ENCODE measurements at places on chromosomes 7 and 10. TPM values are rescaled to one million over a fixed set of nuclear protein-coding genes. Genes with fewer than 3 reads are reported as not detected.

Gene EVX1
- total RNA-seq = not detected

Gene CYP3A4
- total RNA-seq = not detected

Gene RNF148
- not detected for total RNA-seq

GRCh38 chr7:5692112-5692844 is 89.2 kb downstream of the RNF216 start:
- peak overlapping the region; percentile 1 for H3K4me3 ChIP-seq
- no peaks in the 10 kb centered on the region for H3K27me3 ChIP-seq
- peaks cover 88% of the 10 kb centered on the region for H3K4me1 ChIP-seq
- H3K36me3 ChIP-seq = peaks cover 14% of the 10 kb centered on the region
- DNase-seq = peak; percentile 75

- no peak overlapping the region for H3K4me3 ChIP-seq
- H3K27ac ChIP-seq = no peak overlapping the region
- no peaks in the 10 kb centered on the region for H3K27me3 ChIP-seq
- DNase-seq = no peak
Observed at GRCh38 chr7:16233517-16233916, 187.8 kb downstream of the CRPPA start.

DNA sequence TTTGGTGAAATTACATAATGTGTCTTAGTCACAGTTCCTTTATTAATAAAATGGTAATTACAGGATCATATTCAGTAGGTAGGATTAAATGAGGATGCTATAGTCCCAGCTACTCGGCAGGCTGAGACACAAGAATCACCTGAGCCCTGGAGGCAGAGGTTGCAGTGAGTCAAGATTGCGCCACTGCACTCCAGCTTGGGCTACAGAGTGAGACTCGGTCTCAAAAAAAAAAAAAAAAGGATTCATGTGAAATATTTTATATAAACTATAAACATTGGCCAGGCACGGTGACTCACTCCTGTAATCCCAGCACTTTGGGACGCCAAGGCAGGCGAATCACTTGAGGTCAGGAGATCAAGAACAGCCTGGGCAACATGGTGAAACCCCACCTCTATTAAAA is 197.9 kb downstream of the IMMP2L start:
- H3K4me3 ChIP-seq = no peak overlapping the region
- H3K4me1 ChIP-seq = peaks cover 24% of the 10 kb centered on the region
- H3K36me3 ChIP-seq = no peaks in the 10 kb centered on the region
- peak overlapping the region; percentile 4 for H3K27ac ChIP-seq
- DNase-seq = peak; percentile 47

GRCh38 chr10:49803988-49804387 is 41.9 kb upstream of the OGDHL start:
- no peak overlapping the region for H3K27ac ChIP-seq
- peaks cover 11% of the 10 kb centered on the region for H3K27me3 ChIP-seq
- no peaks in the 10 kb centered on the region for H3K36me3 ChIP-seq
- DNase-seq = no peak

Gene ALDH18A1
- 60.2 TPM for total RNA-seq

DNA sequence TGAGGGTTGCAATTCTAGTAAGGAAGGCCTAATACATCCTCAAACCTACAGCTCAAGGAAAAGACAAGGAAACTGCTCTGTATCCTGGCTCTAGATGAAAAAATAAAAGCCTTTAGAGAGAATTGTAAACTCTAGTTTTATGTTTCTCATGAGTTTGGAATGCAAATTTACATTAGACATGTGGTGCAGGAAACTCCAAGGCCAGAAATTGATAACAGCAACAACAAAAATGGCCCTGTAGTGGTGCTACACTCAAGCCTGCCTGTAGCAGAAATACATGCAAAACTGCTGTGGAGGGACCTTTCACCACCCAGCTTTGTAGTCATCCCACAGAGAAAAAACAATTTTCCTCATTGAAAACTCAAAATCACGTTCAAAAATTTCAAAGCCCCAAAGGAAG is 546.7 kb upstream of the LRRN3 start:
- H3K4me3 ChIP-seq = no peak overlapping the region
- peak overlapping the region; percentile 60 for H3K27ac ChIP-seq
- no peaks in the 10 kb centered on the region for H3K36me3 ChIP-seq

- no peak overlapping the region for H3K4me3 ChIP-seq
- no peaks in the 10 kb centered on the region for H3K36me3 ChIP-seq
- H3K27me3 ChIP-seq = peaks cover 8% of the 10 kb centered on the region
- no peak overlapping the region for H3K27ac ChIP-seq
Observed at GRCh38 chr7:50346545-50347497, 42.3 kb downstream of the IKZF1 start.

GRCh38 chr10:92742331-92743228 is 52.8 kb downstream of the HHEX start:
- DNase-seq = no peak
- no peak overlapping the region for H3K27ac ChIP-seq
- H3K4me1 ChIP-seq = no peaks in the 10 kb centered on the region
- no peaks in the 10 kb centered on the region for H3K27me3 ChIP-seq

DNA sequence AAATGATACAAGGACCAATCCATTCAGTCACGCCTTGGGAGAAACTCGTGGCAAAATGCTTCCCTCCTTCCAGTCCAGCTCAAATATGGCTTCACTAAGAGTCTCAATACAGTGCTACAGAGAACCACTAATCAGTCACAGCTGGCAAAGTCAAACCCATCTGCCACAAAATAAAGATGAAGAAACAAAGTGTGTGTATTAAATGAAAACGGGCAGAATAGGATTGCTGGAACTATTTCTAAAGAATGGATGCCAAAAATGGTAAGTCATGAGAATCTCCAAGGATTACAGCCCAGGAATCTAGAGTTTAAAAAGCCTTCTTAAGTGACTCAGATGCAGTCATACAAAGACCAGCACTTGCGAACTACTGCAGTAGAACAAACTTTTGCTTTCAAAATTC is 61.9 kb downstream of the CACUL1 start:
- no peak overlapping the region for H3K4me3 ChIP-seq
- H3K36me3 ChIP-seq = peaks cover 10% of the 10 kb centered on the region
- DNase-seq = no peak
- H3K4me1 ChIP-seq = peaks cover 39% of the 10 kb centered on the region

- H3K4me3 ChIP-seq = no peak overlapping the region
- no peaks in the 10 kb centered on the region for H3K4me1 ChIP-seq
- no peak overlapping the region for H3K27ac ChIP-seq
- no peaks in the 10 kb centered on the region for H3K36me3 ChIP-seq
Observed at GRCh38 chr7:70619130-70619529, 512.8 kb upstream of the GALNT17 start.

Gene CH25H
- total RNA-seq = 0.55 TPM

- no peak for DNase-seq
- H3K27ac ChIP-seq = no peak overlapping the region
Observed at GRCh38 chr7:151091431-151091830, 5.2 kb downstream of the AGAP3 start.

GRCh38 chr7:132343199-132343598 is 233.1 kb downstream of the PLXNA4 start:
- no peak overlapping the region for H3K4me3 ChIP-seq
- no peak for DNase-seq
- H3K27ac ChIP-seq = no peak overlapping the region
- no peaks in the 10 kb centered on the region for H3K4me1 ChIP-seq
- H3K36me3 ChIP-seq = no peaks in the 10 kb centered on the region

- H3K4me1 ChIP-seq = peaks cover 9% of the 10 kb centered on the region
- H3K36me3 ChIP-seq = peaks cover 68% of the 10 kb centered on the region
- DNase-seq = no peak
- no peaks in the 10 kb centered on the region for H3K27me3 ChIP-seq
Observed at GRCh38 chr7:143391462-143392404, 10.6 kb downstream of the ZYX start.

GRCh38 chr10:30022590-30022989 is 36.8 kb downstream of the JCAD start:
- H3K27ac ChIP-seq = no peak overlapping the region
- no peak for DNase-seq
- H3K4me3 ChIP-seq = no peak overlapping the region
- peaks cover 74% of the 10 kb centered on the region for H3K36me3 ChIP-seq
- no peaks in the 10 kb centered on the region for H3K27me3 ChIP-seq

DNA sequence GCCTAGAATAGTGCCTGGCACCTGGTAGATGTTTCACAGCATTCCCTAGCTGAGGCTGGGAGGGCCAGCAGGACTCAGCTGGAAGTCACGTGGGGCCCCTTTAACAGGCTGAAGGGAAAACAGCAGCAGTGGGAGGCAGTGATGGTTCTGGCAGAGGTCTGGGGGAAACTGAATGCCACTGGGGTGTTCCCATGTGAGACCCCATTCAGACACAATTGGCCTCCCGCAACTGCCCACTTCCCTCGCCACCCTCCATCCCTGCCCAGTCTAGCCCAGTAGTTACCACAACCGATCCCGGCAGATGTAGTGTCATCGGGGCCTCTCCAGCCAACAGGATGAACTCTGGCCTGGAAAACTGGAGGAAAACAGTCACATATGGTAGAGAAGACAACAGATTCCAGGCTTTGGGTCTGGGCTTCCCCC is 38.3 kb downstream of the FRMPD2 start:
- no peak overlapping the region for H3K4me3 ChIP-seq
- H3K36me3 ChIP-seq = no peaks in the 10 kb centered on the region
- no peak overlapping the region for H3K27ac ChIP-seq
- no peaks in the 10 kb centered on the region for H3K4me1 ChIP-seq
- no peaks in the 10 kb centered on the region for H3K27me3 ChIP-seq

- H3K36me3 ChIP-seq = no peaks in the 10 kb centered on the region
- no peak for DNase-seq
- peaks cover 14% of the 10 kb centered on the region for H3K27me3 ChIP-seq
- no peaks in the 10 kb centered on the region for H3K4me1 ChIP-seq
Observed at GRCh38 chr10:116870949-116871348, 21.6 kb downstream of the ENO4 start.

DNA sequence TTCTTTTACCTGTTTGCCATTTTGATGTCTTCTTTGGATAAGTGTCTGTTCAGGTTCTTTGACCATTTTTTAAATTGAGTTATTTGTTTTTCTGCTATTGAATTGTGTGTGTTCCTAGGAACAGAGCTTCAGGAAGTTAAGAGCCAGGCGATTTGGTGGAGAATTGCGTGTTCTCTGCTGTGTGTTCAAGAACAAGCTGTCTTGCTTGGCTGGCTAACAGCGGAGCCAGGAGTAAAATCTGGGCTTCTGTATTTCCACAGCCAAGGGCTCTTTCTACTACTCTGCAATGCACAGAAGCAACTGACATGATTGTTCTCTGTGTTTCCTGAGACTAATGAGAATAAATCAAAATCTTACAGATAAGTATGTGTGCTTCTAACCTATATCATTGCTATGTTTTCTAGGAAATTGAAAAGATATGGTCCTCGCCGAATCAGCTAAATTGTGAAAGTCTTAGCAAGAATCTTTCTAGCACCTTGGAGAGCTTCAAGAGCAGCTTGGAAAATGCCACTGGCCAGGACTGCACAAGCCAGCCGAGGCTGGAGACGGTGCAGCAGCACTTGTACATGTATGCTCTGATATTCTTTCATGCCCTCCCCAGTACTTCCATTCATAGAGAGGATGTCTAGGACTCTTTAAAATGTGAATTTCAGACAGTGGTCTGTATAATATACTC is 124.2 kb downstream of the ABCA13 start:
- H3K27me3 ChIP-seq = no peaks in the 10 kb centered on the region
- H3K4me3 ChIP-seq = no peak overlapping the region
- H3K36me3 ChIP-seq = no peaks in the 10 kb centered on the region
- DNase-seq = no peak
- peaks cover 11% of the 10 kb centered on the region for H3K4me1 ChIP-seq

- no peak overlapping the region for H3K4me3 ChIP-seq
- no peak overlapping the region for H3K27ac ChIP-seq
- no peaks in the 10 kb centered on the region for H3K36me3 ChIP-seq
Observed at GRCh38 chr7:36568452-36568849, 155.8 kb downstream of the AOAH start.

DNA sequence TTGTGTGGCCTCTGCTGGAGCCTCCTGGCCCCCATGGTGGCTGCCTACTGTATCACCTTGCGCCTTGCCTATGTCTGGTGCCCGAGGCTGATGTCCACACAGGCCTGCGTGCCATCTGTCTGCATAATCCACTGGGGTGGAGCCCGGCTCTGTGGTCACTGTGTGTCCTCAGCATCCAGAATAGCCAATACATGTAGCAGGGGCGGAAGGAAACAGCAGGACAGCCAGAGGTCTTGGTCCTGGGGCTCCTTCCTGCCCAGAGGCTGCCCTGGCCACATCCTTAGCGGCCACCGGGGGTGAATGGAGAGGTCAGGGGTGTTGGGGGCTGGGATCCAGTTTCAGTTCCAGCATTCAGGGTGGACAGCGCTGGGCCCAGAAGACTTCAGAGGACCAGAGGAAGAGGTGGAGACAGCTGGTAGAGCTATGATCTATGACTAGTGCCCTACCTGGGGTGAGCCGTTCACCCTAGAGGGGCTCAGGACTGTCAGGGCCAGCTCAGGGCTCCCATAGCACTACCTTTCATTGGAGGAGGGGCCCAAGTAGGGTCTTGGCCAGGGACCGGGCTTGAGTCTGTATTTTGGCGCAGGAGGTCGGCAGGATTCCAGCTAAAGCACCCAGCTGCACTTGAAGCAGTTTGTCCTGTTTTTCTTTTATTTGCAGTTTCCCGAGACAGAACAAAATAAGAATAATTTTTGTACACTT is 15.9 kb downstream of the YKT6 start:
- peaks cover 28% of the 10 kb centered on the region for H3K36me3 ChIP-seq
- H3K4me3 ChIP-seq = no peak overlapping the region
- H3K4me1 ChIP-seq = peaks cover 4% of the 10 kb centered on the region
- H3K27me3 ChIP-seq = no peaks in the 10 kb centered on the region

Gene ATP6V0A4
- total RNA-seq = not detected

Gene SYT15
- 5.2 TPM for total RNA-seq

DNA sequence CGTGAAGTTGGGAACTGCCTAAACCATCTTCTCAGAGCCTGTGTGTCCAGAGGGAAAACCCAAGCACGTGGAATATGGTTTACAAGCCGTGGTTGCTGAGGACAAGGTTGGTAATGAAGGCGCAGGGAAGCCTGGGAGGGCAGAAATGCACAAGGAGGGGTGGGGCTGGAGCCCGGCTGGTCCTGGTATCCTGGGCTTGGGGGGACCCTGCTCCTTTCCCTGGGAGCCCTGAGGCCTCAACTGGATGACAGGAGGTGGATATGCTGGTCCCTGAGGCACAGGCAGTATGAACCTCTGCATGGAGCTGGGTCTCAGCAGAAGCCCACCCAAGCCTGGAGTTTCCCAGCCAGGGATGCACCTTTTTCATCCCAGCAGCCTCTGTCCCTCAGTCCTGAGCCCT is 80.3 kb upstream of the RET start:
- H3K27ac ChIP-seq = no peak overlapping the region
- peak; percentile 33 for DNase-seq
- H3K4me1 ChIP-seq = no peaks in the 10 kb centered on the region
- H3K27me3 ChIP-seq = no peaks in the 10 kb centered on the region

- peaks cover 19% of the 10 kb centered on the region for H3K4me1 ChIP-seq
- H3K4me3 ChIP-seq = no peak overlapping the region
- no peaks in the 10 kb centered on the region for H3K36me3 ChIP-seq
- DNase-seq = no peak
Observed at GRCh38 chr10:116733566-116733965, 8.8 kb downstream of the HSPA12A start.

DNA sequence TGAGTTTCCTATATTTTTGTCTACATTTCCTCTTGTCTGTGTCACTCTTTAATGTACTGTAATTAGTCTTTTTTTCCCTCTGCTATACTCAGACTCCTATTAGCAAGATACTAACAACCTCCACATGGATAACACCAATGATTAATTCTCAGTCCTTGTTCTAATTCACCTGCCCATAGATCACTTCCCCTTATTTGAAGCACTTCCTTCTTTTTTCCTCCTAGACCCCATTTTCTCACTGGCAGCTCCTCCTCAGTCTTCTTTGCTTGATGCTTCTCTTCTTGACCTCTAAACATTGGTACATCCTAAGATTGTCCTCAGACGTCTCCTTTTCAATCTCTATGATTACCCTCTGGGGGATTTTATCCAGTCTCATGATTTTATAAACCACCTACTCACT is 98.2 kb upstream of the IMMP2L start:
- no peak overlapping the region for H3K4me3 ChIP-seq
- no peaks in the 10 kb centered on the region for H3K27me3 ChIP-seq
- no peaks in the 10 kb centered on the region for H3K4me1 ChIP-seq
- DNase-seq = no peak
- H3K36me3 ChIP-seq = no peaks in the 10 kb centered on the region
